ENCODE measurements at places on chromosomes 1 and 21.
A peak's percentile ranks its signal among the peaks of the same experiment; 100 is the strongest.

GRCh38 chr1:121414905-121415304 lies 230.1 kb downstream of the SRGAP2C start:
- no peak for ATAC-seq

DNA sequence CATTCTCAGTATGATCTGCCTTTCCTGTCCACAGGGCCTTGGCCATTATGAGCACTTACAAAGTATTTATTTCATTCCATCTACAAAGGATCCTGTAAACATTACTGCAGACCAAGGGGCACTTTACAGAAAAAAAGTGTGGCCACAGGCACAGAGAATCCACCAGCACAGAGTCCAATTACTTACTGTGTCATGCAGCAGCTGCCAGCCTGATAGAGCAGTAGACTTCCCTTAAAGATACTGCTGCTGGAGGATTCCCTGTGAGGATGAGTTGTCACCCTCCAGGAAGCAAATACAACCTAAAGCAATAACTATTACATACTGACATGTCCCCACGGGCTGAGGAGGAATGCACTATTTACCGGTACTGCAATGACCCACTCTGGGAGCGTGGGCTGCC lies 97.1 kb upstream of the COG2 start:
- ATAC-seq = no peak

- ATAC-seq = peak; percentile 44
These were observed 6.0 kb upstream of the DNMT3L start for GRCh38 chr21:44267655-44268142.

- ATAC-seq = peak; percentile 64
These were observed 30.5 kb downstream of the DEGS1 start for GRCh38 chr1:224213438-224214119.

- ATAC-seq = no peak
These were observed 289.7 kb downstream of the TM2D1 start for GRCh38 chr1:61435226-61435625.

DNA sequence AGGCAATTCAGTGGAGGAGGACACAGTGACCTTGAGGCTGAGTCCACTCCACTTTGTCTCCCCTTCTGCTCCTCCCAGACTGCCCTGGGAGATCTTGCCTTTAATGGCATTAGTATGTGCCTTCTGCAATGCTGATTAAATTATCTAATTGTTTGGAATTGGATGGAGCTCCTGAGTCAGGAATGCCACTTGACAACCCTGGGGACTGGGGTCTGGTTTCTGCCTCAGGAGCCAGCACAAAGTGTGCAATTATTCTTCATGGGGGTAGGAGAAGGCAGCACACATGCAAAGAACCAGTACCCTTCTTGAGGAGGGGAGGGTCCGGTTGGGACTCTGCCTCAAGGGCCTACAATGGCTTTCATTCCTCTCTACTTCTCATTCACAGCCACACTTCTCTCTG lies 11.9 kb upstream of the PLXNA2 start:
- no peak for ATAC-seq

DNA sequence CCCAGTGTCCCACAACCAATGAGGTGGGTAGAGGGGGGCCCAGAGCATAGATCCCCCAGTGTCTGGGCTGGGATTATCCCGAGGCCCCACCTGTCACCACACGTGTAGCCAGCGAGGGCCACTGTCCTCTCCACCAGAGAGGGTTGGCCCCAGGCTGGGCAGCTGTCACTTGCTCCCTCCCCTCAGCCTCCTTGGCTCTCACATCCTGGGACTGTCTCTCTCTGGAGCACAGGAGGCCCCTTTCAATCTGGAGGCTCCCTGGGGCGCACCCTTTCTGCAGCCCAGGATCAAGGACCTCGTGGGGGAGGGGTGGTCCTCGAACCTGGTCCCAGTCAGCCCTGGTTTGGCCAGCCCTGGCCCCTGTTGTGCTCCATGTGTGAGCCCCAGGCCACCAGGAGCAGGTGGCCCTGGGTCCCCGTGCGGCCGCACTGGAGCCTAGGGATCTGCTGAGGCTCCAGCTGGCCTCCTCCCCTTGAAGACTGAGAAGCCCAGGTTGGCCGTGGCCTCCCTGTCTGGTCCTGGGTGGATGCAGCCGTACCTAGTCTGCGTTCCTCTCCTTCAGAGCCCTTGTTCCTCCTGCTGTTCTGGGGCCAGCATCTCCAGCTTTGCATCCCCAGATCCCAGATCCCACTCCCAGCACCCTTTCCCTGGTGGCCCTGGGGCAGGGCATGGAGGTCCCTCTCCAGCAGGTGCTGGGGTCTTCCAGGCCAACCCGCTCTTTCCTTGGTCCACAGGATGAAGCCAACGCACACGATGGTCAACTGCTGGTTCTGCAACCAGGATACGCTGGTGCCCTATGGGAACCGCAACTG lies 6.7 kb downstream of the TMEM201 start:
- no peak for ATAC-seq

- ATAC-seq = peak; percentile 65
These were observed 162.4 kb downstream of the ZSCAN20 start for GRCh38 chr1:33634806-33635205.

DNA sequence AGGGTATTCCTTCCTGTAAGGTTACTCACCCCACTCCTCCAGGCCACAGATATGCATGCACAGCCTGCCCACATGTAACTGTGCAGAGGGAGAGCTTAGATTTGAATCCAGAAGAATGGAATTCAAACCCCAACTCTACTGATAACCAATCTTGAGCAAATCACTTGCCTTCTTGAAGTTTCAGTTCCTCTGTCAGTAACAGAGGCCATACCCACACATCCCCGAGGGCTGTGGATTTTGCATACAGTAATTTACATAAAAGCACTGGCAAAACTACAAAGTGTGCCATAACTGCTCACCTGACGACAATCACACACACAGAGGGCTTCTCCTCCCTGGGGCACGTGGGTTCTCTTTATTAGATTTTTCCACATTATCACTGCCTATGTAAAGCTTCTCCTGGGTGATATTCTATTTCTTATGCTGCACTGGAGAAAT lies 18.6 kb downstream of the CD247 start:
- ATAC-seq = peak; percentile 28

DNA sequence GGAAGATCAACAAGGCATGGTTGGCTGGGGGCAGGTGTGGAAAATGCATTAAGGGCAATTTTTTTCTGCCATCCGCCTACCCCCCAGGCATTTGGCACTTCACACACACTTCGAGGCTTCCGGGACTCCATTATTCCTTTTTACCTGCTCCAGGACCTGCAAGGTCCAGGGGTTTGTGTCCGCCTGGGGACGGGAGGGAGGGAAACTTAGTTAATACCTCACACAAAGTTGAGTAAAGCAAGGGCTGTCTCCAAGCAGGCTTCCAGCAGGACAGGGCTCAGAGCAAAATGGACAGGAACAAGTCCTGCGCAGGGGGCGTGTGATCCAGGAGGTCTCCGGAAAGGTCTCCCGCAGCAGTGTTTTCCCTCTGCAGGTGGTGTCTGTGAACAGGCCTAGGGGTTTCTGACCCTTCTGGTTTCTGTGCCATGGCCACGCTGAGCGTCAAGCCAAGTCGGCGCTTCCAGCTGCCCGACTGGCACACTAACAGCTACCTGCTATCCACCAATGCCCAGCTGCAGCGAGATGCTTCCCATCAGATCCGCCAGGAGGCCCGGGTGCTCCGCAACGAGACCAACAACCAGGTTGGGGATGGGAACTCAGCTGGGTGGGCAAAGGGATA lies 712 bp downstream of the TEKT2 start:
- no peak for ATAC-seq

GRCh38 chr1:93419344-93419743 lies 28.6 kb upstream of the FNBP1L start:
- ATAC-seq = no peak

GRCh38 chr21:18251065-18251464 lies 6.4 kb downstream of the CHODL start:
- no peak for ATAC-seq

- no peak for ATAC-seq
These were observed 75.7 kb upstream of the ZBTB40 start for GRCh38 chr1:22376001-22376400.

DNA sequence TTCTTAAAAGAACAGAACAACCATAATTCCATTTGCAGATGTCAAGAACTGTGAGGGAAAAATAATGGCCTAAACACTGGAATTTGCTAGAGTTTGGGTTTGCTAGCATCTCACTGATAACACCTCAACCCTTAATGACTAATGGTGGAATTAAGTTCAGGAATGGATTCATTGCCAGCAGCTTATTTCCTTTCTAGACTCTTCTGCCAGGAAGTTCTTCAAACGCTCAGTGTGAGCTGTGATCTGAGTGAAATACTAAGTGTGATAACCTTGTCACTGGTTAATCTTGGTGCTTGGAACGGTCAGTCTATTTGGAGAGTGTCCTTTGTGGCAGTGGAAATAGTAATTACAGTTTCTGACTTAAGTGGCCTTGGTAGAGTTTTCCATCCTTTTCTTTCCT lies 21.6 kb upstream of the PLEKHM2 start:
- no peak for ATAC-seq

DNA sequence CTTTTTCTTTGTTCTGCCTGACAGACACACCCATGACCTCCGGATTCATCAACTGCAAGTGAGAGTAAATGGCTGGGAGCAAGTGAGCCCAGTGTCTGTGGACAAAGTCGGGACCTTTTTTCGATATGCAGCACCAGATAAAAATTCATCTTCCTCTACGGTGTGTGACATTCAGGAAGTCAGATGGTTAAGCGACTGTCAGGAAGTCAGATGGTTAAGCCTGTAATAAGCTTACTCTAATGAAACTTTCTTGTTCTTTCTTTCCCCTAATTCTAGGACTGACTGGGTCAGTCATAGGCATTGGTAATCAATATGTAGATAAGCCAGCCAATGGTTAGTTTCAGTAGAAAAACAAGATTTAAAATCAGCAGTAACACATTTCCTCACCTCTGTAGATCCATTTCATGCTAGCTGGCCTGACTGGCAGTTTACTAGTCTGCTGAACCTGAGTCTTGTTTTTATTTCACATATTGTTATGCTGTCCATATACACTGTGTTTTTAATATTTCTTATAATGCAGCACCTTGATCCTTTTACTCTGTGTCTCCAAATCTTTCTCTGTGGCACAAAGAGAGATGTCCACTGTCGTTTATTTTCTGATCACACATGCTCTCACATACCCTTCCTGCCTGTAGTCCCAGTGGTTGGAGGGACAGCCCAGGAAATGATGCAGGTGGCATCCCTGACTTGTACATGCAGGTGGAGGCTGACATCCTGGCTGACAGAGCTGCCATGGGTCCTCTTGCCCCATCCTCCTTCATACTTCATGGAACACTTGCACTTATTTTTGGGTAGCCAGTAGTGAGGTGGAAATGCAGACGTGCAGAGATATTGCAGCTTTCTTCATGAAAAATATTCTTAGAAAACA lies 115.8 kb downstream of the VPS13D start:
- no peak for ATAC-seq

DNA sequence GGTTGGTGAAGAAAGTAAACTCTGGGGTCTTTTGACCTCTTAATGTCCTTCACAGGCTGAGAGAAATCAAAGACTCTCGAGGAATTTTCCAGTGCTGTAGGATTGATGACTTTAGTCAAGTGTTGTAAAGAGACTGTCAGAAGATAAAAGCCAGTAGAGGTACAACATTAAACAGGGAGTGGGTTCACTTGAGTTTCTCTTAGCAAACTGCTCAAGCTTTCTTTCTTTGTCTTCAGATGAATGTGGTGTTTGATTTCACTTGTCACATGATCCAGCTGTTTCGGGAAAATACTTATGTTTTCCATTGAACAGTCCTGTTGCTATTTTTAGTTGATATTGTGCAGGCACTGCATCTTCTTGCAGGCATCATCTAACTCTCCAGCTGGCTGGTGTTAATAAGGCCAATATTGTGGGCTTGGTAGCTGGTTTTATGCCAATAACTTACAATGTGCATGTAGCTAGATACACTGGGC lies 45.6 kb downstream of the XCL2 start:
- ATAC-seq = no peak

- no peak for ATAC-seq
These were observed 252.1 kb upstream of the CACYBP start for GRCh38 chr1:174747613-174748012.

GRCh38 chr1:77412069-77412819 lies 130.4 kb downstream of the AK5 start:
- ATAC-seq = no peak

DNA sequence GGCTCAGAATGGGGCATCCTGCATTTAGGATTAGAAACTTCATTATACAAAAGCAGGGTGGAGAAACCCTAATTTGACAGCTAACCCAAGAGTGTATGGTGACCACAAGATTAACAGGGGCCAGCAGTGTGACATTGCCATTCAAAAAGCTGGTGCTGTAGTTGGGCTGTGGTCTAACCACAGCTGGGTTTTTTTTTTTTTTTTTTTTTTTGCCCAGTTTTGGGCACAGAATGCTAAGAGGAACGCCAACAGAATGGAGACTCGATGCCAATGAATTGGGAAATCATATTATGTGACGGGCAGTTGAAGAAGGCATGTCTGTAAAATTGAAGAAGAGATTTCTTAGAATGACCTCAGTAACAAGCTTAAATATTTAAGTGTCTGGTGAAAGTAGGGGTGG lies 58.4 kb downstream of the NFIA start:
- ATAC-seq = no peak

- ATAC-seq = no peak
These were observed 58.6 kb upstream of the ZNF281 start for GRCh38 chr1:200468264-200469001.
